Right ventricle myocardium inferior (tissue), 1 donor: ENCODE measurements at places on chromosomes 11 and 22.

DNA sequence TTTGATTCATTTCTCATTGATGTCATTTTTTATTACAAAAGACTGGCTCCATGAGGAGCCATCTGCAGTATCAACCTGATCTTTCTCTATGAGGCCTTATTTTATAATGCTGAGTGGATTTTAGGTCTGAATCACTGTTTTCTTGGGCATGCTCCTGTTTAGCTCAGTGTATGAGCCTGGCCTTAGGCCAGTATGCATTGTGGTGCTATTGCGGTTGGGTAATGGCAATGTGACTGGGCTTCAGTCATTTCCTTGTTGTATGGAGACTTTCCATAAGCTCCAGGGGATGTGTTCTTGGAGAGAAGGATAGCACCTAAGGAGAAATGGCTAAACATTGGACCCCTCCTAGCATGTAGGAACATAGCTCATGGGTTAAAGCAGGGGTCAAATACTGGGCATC, 293.2 kb downstream of the NELL1 start:
- no peak for DNase-seq

- DNase-seq, result no peak
Observed at GRCh38 chr11:111448414-111448813, 63.8 kb downstream of the BTG4 start.

DNA sequence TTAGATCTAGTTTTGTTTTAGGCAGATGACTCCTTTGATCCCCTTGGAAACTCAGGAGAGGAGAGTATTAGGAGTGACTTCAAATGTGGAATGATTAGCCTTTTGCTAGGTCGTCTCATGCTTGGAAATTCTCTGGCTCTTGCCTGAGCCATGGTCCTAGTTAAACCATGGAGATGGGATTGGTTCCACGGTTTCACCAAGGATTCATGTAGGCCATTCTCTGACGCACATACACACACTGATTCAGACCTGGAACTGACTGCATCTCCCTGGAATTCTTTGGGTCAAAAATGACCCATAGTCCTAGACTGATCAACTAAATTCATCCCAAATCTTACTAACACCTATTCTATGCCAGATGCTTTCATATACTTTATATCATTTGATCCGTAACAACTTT, 56.5 kb downstream of the POLD3 start:
- DNase-seq, result no peak

DNA sequence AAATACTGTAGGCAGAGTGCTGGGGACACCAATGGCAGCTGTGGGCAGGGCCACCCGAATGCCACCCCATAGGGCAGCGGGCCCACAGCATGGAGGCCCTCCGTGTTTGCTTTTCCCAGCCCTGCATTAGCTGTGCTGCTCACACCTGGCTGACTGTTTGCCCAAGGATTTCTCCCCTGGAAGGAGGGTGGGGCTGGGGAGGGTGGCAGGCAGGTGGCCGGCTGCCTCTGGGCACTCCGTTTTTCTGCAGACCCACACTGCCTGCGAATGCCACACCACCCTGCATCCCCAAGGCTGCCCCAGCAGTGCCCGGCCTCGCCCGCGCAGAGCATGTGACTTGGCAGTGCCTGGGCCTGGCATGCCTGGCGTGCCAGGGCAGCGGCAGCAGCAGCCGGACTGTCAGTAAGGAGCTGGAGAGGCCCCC, 19.6 kb downstream of the DAGLA start:
- no peak for DNase-seq

DNA sequence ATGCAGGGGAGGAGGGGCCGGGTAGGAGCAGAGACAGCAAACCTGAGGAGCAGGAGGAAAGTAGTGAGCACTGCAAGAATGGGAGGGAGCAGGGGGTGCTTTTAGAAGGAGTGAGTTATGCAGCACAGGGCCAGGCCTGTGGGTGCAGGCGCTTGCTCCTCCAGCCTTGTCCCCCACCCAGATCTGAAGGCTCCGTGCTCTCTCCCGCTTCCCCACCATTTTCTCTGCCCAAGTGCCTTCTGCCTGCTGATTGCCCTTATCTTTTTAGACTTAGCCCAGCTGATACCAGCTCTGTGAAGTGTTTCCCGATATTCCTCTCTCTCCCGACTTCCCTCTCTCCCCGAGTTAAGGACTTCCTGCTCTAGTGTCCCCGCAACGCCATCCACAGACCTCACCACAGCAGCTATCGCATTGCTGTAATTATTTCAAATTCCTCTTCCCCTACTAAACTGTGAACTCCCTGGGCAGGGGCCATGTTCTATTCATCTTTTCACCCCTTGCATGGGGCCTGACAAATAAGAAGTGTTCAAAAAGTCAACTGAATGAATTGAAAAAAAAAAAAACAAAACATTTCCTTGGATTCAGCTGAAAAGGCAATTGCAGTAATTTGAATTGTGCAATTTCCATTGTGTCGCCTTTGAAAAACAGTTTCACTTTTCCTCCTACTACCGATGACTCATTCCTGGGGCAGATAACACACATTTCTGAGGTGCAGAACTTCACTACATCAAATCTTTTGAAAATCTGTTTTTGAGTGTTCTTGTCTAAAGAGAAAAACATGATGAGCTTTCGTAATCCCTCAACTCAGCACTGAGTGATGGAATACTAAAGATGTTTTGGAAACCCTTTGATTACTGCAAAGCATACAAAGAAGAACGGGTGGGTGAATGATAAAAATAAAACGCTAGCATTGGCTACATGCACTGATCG, 69.7 kb upstream of the BMAL1 start:
- DNase-seq, result no peak

- DNase-seq, result no peak
Observed at GRCh38 chr22:25621986-25622385, 57.5 kb downstream of the GRK3 start.

DNA sequence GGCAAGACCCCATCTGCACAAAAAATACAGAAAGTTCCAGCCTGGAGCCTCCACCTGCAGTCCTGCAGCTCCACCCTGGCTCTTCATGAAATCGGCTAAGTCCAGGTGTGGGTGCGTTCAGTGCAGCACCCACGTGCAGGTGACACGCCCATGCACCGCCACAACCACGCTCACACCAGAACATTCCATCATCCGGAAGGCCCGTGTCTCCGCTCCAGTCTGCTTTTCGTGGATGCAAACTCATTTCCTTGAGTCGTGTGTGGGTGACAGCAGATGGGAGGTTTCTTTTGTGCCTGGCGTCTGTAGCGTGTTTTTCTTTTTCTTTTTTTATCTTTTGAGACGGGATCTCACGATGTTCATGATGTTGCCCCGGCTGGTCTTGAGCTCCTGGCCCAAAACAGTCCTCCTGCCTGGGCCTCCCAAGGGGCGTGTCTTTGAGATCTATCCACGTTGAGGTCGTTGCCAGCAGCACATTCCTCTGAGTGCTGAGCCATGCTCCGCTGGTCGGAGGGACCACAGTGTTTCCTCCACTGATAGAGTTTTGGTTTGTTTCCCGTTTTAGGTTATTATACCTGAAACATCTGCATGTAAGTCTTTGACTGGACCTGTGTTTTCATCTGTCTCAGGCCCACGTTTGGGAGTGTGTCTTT, 7.2 kb downstream of the PTDSS2 start:
- DNase-seq, result no peak

GRCh38 chr11:65648997-65649493, 11.1 kb downstream of the SIPA1 start:
- DNase-seq, result no peak

- no peak for DNase-seq
Observed at GRCh38 chr11:112016088-112016764, 9.0 kb upstream of the DLAT start.

GRCh38 chr11:46351606-46352005, 4.3 kb downstream of the DGKZ start:
- DNase-seq, result no peak

DNA sequence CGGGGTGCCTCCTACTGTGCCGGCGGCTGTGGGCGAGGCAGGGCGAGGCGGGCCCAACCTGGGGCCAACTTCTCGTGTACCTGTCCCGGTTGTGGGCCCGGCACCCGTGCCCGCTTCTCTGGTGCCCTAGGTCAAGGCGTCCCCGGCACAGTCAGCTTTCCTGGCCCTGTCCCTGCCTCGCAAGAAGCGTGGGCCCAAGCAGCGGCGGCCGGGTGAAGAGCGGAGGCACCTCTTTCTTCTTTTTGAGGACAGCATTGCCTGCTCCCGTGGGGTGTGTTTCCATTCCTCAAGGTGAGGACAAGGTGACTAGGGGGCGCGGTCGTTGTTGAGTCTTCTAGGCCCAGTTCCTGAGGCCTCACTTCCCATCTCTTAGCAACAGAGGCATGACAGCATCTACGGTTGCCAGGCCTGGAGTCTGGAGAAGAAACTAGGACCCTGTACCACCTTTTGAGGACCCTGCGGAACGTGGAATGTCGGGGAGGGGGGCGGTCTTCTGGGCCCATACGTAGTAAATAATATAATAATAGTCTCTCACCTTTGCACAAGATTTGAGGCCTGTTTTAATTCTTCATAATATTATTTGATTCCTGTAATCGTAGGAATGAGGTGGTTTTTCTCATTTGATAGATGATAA, 418 bp downstream of the ACO2 start:
- no peak for DNase-seq

GRCh38 chr22:43446916-43447315, 35.1 kb downstream of the MPPED1 start:
- peak; percentile 32 for DNase-seq

GRCh38 chr22:50190941-50191741, 5.4 kb downstream of the TRABD start:
- no peak for DNase-seq

DNA sequence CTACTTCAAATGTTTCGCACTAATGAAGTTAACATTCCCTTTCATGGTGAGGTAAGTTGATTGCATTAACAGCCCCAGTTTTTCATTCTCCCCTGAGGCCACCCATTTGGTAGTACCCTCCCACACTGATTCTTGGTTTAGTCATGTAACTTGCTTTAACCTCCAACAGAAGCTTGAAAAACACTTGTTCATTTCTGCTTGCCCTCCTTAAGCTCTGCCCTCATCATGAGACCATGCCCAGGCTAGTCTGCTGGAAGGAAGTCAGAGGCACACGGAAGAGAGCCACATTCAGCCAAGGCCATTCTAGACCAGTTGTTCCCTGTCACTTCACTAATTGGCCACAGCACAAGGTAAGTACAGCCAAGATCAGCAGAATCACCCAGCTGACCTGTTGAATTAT, 50.7 kb upstream of the CD44 start:
- DNase-seq, result no peak

- DNase-seq, result no peak
Observed at GRCh38 chr11:46663277-46663940, 37.0 kb downstream of the ARHGAP1 start.

GRCh38 chr11:46769636-46770221, 50.7 kb downstream of the F2 start:
- no peak for DNase-seq

- DNase-seq, result no peak
Observed at GRCh38 chr11:115317277-115318185, 186.7 kb downstream of the CADM1 start.

GRCh38 chr11:74373382-74373781, 24.9 kb downstream of the PGM2L1 start:
- no peak for DNase-seq

DNA sequence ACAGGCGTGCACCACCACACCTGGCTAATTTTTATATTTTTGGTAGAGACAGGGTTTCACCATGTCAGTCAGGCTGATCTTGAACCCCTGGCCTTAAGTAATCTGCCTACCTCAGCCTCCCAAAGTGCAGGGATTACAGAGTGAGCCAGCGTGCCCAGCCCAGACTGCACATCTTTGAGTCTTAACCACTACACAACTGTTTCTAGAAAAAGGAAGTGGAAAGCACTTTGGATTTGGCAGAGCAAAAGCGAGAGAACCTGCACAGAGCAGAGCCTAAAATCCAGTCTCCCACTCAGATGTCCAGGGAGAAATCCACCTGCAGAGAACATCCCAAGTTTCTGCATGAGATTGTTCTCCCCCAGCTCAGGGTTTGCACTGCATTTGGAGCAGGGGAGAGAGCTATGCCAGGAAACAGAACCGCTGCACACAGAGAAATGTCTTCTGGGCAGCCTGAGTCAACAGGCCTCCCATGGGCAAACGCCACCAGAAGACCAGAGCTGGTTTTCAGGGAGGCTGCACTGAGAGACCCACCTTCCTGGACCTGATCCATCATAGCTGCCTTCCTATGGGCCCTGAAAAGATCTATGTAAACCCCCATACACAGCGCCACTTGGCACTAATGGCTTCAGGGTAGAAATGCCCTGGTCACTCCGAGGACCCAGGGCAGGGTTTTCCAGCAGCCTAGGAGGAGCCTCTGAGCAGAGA, 54.0 kb downstream of the RPUSD4 start:
- no peak for DNase-seq

DNA sequence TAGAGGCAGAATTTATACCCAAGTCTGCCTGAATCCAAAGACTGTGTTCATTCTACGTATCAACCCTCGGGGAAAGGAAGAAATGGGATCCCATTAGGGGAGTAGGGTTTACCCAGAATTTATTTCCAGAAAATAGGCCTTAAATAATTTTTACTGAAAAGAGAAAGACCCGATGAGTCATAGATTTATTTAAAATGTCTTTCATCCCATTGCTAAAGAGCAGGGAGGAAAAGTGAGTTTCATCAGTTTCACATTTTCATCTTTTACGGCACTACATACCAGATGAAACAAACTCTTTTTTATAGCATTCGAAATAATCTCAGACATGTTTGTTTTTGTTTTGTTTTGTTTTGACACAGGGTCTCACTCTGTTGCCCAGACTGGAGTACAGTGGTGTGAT, 31.3 kb downstream of the SLC1A2 start:
- DNase-seq, result no peak

DNA sequence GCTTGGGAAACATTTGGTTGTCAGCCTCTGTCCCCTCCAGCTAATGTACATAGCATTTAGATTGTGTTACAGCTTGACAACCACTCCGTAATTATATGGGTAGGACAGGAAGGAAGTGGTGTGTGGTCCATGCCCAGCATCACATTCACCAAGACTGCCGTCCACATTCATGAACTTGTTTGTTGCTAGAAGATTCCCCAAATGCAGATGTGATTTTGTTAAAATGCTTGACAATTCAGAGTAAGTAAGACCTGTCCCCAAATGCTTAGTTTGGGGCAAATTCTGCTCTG, 1482.7 kb downstream of the TBC1D22A start:
- no peak for DNase-seq

DNA sequence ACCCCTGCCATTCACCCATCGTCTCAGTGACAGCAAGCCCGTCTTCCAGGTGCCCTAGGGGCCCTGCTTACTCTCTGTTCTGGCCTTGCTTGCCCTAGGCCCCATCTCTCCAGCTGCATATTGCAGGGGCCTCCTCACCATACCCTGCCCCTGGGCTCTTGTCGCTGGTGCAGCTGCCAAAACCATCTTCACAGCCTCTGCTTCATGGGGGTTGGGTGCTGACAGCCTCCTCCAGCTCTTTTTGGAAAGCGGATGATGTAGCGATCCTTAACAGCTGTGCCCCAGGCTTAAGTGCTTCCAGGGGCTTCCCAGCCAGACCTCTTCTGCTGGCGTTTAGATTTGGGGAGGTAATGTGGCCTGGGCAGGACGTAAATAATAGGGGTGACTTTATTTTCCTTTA, 61.2 kb upstream of the SUSD2 start:
- DNase-seq, result no peak

DNA sequence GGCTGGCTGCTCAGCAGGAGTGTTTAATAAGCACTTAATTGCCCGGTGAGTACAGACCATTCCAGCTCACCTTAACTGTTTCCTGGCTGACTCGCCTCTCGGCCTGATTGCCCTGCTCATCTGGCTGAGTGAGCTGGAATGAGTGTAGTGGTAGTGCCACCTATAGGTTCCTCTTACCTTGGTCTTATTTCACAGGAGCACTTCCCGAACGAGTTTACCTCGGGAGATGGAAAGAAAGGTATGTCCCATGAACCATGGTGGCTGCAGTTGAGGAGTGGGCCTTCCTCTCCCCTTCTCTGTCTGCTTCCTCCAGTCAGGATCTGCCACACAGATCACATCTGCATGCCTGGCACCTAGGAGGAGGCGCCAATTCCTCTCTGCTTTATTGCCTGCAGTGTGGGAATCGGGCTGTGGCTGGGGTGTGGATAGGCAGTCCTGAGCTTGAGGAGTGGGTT, 26.7 kb downstream of the UPB1 start:
- DNase-seq, result no peak
